ENCODE measurements at places on chromosomes 2 and 18. TPM values are rescaled to one million over a fixed set of nuclear protein-coding genes. Genes with fewer than 3 reads are reported as not detected.

Gene STK36
- total RNA-seq, result 47.2 TPM

Gene ABCB11
- 0.38 TPM for total RNA-seq

Gene TIMM21
- 47.2 TPM for total RNA-seq

Gene STARD6
- total RNA-seq, result not detected

Gene GPBAR1
- not detected for total RNA-seq

Gene CAVIN2
- 39.8 TPM for total RNA-seq

Gene ATP5MC3
- total RNA-seq, result 61.6 TPM

Gene GALR1
- total RNA-seq, result 0.16 TPM

Gene LYG1
- total RNA-seq, result 1.5 TPM

Gene COL5A2
- total RNA-seq, result 322 TPM

Gene GAL3ST2
- total RNA-seq, result 0.71 TPM

Gene PARD3B
- 36.2 TPM for total RNA-seq

Gene MYO1B
- total RNA-seq, result 150 TPM

Gene XIRP2
- total RNA-seq, result 7.5 TPM

Gene KCNK3
- 40.4 TPM for total RNA-seq

Gene MEP1B
- total RNA-seq, result not detected

Gene MTCL1
- total RNA-seq, result 26.9 TPM

All from camera-type eye (tissue), 1 donor.